T-helper 17 cell (primary cell): ENCODE measurements at places on chromosomes 11 and 22.

DNA sequence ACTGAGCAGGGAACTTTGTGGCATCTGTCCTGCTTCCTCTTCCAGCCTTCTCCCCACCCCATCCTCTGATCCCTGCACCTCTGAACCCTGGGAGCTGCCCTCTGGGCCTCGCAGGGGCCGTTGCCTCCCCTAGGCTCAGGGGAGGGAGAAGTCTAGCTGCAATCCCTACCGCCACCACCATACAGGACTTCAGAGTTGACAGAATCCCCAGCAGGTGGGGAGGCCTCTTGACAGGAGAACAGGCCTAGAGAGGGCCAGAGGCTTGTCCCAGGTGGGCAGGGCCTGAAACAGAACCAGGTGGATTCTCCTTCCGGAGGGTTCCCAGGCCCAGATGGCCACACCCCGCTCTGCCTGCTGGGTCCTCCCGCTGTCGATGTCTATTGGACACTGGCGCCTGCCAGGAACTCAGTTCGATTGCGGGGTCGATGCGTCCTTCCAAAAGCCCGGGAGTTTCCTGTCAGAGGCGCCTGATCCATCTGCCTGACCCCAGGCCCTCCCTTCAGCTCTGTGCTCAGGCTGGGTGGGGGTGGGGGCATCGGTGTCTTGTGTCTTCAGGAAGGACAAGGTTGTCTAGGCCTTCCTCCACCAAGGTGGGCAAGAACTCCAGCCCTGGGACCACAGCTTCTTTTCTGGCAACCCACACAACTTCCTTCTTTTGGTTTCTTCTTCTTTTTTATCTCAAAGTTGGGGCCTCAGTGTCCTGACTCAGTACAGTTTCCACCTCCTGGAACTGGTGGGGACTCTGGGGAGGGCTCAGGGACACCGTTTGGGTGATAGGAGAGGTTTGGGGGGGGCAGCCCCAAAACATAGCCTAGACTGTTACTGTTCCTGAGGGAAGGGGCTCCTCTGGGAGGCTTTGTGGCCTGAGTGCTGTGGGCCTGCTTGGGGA lies 6.4 kb downstream of the STARD10 start:
- DNase-seq = no peak

DNA sequence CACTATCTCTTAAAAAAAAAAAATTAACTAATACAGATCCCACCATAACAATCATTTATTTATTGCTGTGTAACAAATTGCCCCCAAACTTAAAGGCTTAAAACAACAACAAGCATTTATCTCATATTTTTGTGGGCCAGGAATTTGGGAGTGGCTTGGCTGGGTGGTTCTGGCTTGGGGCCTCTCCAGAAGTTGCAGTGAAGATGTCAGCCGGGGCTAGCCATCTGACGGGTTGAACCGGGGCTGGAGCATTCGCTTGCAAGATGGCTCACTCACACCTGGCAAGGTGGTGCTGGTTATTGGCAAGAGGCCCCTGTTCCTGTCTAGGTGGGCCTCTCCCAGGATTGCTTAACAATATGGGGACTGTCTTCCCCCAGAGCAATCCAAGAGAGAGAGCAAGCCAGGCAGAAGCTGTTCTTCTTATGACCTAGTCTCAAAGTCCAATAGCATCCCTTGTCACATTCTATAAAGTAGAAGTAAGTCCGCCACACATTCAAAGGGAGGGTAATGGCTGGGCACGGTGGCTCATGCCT lies 29.5 kb downstream of the ACO2 start:
- DNase-seq = no peak

DNA sequence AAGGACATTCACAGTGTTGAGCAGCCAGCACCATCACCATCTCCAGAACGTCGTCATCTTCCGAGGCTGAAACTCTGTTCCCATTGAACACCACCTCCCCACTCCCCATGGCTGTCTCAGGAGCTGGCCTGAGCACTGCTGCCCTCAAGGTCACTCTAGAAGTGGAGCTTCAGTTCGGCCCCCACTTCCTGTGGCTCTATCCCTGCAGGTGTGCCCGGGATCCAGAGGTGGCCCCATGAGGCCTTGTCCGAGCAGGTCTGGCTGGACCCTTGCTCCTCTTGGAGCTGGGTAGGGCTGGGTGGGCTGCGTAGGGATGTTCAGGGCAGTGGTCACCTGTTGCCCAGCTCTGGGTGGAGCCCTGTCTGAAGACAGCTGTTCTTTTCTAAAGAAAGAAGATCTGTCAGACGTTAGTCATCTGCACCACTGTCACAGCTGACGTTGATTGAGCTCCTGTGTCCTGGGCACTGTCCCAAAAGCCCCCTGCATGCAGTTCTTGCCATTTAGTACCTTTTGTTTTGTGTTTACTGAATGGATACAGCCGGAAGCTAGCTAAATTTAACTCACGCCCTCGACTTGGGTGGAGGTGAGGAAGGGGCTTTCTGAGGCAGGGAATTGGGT lies 75.5 kb upstream of the CLDN5 start:
- no peak for DNase-seq

DNA sequence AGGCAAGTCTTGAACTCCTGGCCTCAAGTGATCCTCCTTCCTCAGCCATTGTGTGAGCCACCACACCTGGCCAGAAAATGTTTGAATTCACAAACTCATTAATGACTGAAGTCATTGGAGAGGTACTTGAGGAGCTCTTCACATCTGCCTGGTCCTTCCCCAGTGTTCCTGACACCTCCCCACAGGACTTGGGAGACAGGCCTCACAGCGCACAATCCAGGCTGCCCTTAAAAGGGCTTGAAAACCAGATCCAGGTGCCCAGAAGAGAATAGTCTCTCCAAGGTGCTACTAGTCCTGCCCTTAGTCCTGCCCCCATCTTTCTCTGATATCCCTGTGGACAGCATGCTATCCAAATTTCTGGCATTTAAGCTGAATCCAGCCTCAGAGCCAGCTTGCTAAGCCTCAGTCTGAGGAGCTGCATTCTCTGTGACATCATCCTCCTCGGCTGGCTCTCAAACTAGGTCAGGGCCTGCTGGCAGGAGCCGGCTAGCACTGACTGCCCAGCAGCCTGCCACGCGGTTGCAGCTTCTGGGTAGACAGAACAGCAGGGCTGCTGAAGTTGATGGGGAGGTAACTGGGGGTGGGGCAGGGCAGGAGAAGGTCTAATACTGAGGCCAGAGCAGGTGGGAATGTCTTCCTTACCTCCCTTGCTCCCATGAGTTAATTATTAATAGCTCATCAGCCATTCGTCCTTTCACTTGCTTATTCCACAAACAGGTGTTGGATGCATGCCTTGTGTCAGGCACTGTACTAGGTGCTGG lies 35.3 kb upstream of the NECTIN1 start:
- no peak for DNase-seq

- no peak for DNase-seq
These were observed 8.0 kb downstream of the MMP7 start for GRCh38 chr11:102522312-102523188.

DNA sequence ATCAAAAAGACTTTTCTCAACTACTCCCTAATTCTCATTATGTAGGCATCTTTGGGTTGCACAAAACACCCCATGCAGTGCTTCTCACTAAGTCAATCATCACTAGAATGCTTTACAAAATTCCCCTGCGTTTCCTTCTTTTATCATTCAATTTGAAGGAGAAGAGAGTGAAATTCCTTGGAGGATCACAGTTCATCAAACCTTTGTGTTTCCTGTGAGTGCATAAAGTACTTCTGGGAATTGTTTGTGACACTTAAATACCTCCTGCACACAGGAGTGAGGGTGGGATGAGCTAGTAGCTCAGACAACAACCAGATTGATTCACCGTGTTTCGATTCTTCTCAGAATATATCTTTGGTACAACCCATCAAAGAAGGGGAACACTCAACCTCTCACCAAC lies 3.7 kb upstream of the OR5AR1 start:
- no peak for DNase-seq

DNA sequence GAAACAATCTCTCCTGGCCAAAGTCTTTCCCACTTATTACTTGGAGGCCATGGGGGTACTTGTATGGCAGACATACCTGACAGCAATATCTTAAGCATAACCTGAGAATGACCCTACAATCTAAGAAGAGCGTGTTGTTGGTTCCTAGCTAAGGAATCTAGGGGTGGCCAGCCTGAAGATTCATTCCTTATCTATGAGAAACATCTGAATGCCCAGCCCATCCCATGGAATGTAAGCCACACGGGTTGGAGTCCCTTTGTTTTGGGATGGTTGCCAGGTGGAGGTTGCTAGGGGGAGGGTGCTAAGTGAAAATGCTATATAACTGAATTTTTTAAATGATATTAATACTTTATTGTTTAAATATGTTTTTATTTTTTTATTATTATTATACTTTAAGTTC lies 725.0 kb downstream of the ETS1 start:
- no peak for DNase-seq

DNA sequence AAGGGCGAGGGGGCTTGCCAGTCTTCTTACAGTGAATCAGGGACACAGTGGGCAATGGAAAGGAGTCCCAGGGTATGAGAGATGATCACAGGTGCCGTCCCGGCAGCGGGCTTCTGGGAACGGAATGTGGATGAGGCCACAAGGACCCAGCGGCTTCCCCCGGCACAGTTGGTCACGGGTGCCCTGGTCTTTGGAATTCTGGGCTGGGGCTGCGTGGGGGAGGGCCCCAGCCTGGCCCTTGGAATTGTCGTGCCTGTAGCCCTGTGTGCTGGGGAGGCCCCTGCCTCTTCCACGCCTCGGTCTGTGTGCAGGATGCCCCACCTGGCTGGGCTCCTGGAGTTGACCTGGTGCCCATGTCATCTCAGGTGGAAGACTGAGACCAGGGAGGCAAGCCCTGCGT lies 76.6 kb downstream of the FBLN1 start:
- no peak for DNase-seq

- DNase-seq = no peak
These were observed 7.5 kb downstream of the DIXDC1 start for GRCh38 chr11:111944651-111945051.

- no peak for DNase-seq
These were observed 8.0 kb downstream of the SCN4B start for GRCh38 chr11:118144301-118145268.

- DNase-seq = no peak
These were observed 1.9 kb downstream of the SEPTIN5 start for GRCh38 chr22:19716041-19716828.

- no peak for DNase-seq
These were observed 37.2 kb upstream of the ACER3 start for GRCh38 chr11:76823481-76824028.

- DNase-seq = no peak
These were observed 108.6 kb upstream of the ASPHD2 start for GRCh38 chr22:26320447-26320846.

- DNase-seq = no peak
These were observed 1035.0 kb downstream of the TBC1D22A start for GRCh38 chr22:47797342-47797945.

GRCh38 chr22:21623648-21623970 lies 6.2 kb downstream of the YDJC start:
- no peak for DNase-seq

- DNase-seq = no peak
These were observed 9.8 kb upstream of the NXPE4 start for GRCh38 chr11:114605370-114605769.

GRCh38 chr22:30198152-30198825 lies 48.3 kb downstream of the LIF start:
- no peak for DNase-seq

GRCh38 chr11:132993991-132994502 lies 538.3 kb downstream of the OPCML start:
- no peak for DNase-seq

DNA sequence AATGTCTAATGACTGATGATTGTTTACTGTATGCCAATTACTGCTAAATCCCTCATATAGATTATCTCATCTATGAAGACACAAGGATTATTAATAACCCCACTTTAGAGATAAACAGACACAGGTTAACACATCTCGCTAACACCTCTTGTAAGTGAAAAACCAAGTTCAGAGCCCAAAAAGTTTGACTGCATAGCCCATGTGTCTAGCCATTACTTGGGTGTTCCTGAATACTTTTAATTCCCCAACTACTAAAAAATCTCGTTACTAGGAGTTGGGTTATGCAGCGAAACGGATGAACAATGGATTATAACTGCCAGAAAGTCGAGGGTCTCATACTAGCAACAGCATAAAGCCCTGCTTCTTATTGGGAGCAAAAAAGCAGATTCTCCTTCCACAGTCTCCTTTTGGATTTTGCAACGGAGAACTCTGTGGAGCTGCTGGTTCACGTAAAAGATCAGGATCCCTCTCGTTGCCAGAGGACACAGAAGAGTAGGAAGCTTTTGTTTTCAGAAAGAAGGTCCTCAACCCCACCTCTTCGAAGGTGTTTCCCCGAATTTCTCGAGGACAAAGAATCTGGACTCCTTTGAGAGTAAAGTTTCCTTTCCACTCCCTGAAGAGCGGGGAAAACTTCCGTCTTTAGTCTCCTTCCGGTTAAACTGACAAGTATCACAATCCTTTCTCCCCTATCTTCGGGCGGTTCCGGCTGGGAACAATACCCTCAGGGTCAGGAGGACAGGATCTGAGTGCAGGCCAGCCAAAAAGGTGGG lies 979 bp downstream of the ZBED5 start:
- no peak for DNase-seq

DNA sequence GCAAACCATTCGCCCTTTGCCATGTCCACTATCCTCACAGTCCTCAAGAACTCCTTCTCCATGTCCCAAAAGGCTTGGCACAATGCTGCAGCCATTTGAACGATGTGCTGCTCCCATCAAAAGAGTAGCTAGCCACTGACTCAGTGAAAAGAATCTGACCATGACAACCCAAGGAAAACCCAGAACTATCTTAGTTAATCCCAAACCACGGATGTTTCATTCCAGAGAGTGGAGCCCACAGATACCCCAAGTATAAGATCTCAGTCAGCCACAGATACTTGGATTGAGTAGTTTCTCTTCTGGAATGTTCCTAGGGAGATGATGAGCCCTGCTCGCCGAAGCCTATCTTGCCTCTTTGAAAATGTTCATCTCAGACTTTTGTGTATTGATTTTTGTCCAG lies 176.9 kb downstream of the NAV2 start:
- no peak for DNase-seq

DNA sequence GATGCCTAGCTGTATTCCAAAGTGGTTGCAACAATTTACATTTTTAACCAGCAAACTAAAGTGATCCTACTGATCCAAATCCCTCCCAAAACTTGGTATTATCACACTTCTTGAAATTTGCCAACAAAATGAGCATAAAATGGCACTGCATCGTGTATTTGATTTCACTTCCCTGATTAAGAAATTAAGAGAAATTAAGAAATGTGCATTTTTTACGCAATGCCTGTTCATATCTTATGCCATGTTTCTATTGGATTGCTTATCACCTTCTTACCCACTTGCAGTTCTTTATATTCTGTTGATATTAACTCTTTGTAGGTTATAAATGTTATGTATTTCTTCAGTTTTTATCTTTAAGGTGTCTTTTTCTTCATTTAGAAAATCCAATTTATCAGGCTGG lies 80.6 kb downstream of the DENND5A start:
- no peak for DNase-seq

GRCh38 chr11:70064008-70064725 lies 13.9 kb upstream of the ANO1 start:
- no peak for DNase-seq

- DNase-seq = no peak
These were observed 24.0 kb downstream of the PRDM11 start for GRCh38 chr11:45170484-45170883.

DNA sequence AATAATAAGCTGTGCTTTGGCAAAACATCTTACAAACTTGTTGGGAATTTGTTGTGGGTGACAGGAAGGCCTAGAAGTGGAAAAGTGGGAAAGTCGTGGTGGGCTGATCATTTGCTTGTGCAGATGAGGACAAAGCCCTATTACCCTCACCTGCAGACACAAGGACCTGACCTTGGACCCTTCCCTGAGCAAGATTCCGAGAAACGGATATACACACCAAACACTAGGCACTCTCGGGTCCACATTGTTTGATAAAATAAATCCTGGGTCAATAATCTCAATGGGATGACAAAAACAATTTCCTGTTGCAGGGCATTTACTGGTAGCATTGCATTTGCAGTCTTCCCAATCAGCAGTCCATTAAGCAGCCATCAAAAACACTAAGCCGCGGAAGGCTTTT lies 89.7 kb downstream of the GAB2 start:
- DNase-seq = no peak
